ENCODE measurements at places on chromosomes 13 and 19.

DNA sequence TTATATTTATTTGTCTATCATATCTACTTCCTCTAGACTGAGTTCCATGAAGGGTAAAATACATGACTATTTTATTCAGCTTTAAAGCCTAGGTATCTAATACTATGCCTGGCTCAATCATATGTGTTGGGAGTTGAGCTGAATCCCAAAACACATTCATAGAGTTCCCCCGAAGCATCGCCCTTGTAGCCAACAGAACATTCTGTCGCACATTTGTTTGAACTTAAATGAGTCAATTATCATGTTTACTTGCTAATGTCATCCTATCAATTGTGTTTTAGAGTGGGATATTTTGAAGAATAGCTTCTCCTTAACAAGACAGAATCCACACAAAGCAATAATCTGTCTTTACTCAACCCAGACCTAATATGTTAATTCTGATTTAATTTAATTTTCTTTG is 252.4 kb downstream of the HS6ST3 start:
- DNase-seq, result no peak

GRCh38 chr13:68550330-68550729 is 1320.2 kb upstream of the PCDH9 start:
- no peak for DNase-seq

- DNase-seq, result no peak
These were observed 7.3 kb upstream of the FFAR1 start for GRCh38 chr19:35340431-35340830.

DNA sequence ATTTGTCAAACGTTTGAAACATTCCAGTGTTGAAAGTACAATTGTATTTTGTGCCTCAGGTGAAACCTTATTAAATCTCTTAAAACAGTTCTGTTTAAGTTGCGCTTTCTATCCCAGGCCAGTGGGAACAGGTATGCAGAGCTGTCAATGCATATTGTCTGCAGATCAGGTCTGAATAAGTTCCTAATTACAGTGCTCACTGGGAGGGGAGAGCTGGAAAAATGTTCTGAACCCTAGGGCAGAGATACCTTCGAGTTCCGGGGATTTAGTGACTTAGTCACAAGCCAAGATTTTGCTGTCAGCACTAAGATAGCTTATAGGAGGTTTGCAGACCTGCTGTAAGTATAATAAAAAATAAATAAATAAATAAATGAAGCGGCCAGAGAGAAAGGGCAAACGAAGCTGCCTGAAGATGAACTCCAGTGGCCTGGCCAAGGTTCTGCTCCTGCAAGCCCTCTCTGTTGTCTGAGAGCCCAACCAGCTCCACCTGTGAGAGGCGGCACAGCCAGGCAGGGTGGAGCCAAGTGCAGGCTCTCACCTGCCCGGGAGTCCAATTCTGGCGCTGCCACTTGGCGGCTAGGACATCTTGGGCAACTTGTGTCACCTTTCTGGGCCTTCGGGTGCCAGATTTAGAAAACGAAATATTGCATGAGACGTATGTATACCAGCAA is 97.9 kb upstream of the SLC7A1 start:
- no peak for DNase-seq

GRCh38 chr13:30870049-30870884 is 35.8 kb upstream of the MEDAG start:
- DNase-seq, result no peak

- no peak for DNase-seq
These were observed 6.6 kb downstream of the PTBP1 start for GRCh38 chr19:803686-804418.

DNA sequence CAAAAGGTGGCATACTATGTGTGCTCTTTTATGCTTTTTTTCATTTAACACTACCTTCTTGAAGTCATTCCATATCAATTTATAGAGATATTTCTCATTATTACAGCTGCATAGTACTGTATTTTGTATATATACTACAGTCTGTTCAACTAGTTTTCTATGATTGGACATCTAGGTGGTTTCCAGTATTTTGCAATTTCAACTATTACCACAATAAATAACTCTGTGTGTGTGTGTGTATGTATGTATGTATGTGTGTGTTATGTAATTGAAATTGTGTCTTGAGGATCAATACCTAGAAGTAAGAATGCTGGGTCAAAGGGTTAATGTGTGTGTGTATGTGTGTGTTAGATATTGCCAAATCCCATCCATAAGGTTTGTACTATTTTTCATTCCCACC is 7.0 kb downstream of the LPAR6 start:
- DNase-seq, result no peak

DNA sequence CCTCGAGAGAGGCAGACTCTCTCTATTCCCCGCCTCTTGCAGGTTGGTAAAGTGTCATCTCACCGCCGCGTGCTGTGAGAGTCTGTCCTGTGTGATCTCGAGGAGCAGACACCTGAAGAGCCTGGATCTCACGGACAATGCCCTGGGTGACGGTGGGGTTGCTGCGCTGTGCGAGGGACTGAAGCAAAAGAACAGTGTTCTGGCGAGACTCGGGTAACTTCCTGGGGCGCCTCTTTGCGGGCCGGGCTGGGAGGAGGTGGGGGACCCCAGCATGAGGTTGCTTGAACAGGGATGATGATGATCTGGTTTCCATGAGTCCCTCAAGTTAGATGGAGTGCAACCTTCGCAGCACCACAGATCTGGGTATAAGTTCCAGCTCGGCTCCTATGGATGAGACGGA is 67.0 kb downstream of the NLRP5 start:
- DNase-seq, result no peak

DNA sequence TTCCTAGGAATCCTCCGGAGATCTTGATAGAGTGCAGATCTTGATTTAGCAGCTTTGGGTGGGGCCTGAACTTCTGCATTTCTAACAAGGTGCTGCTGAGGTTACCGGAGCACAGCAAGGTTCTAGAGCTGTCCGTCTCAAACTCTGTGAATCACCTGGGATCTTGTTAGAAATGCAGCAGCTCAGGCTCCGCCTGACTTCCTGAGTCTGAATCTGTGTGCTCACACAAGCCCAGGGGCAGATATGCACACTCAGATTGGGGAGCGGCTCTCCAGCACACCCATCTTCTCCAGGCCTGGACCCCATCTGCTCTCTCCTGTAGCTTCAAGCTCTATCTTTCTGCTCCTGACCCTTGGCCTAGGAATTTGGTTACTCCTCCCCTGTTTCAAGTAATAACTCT is 3.5 kb upstream of the TEX26 start:
- DNase-seq, result no peak

DNA sequence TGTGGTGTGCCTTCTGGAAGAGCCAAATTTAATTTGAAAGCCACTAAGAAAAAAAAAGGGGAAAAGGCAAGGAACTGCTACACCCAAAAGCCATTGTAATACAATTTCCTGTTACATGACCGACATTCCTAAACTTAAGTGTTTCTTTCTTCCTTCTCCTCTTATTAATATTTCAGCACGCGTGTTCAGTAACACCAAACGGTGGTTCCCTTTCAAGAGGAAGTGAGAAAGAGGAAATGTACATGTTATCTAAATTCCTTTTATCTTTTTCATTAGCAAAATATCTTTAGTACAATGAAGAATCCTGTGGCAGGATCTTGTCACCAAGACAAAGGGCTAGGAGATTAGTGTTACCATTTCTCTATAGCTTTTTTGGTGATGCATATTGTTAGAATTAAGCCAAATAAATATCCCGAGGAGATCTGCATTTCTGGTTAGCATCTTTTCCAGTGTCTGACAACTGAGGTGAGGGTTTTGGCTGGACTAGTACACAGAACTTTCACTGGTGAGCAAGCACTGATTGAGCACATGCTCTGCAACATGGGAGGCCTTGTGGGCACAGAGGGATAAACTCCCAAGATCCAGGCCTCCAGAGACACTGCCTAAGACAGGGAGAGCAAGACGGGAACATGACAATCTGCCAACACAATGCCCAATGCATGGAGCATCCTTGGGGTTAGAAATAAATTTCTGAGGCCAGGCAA is 22.1 kb downstream of the LATS2 start:
- peak; percentile 21 for DNase-seq

- no peak for DNase-seq
These were observed 270.4 kb downstream of the ABCC4 start for GRCh38 chr13:95030821-95031343.

- DNase-seq, result no peak
These were observed 158.4 kb downstream of the MYO16 start for GRCh38 chr13:108787700-108788414.

DNA sequence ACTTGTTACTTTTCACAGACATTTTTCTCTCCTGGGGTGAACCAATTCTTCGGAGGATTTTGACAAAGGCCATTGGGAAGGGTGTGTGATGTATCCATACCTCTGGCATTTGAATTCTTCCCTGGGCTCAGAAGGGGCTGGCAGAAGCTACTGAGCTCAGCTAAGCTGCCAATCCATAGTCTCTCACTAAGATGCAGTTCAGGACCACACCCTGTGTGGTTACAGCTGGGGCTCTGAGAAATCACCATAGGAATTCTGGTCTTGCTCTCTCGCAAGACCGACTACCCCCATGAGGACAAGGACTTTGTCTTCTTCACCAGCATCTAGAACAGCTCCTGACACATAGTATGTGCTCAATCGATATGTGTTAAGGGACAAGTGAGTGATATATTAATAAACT is 6.0 kb downstream of the C13orf42 start:
- DNase-seq, result no peak
